ENCODE measurements at places on chromosomes 12 and 14.
A peak's percentile ranks its signal among the peaks of the same experiment; 100 is the strongest.

DNA sequence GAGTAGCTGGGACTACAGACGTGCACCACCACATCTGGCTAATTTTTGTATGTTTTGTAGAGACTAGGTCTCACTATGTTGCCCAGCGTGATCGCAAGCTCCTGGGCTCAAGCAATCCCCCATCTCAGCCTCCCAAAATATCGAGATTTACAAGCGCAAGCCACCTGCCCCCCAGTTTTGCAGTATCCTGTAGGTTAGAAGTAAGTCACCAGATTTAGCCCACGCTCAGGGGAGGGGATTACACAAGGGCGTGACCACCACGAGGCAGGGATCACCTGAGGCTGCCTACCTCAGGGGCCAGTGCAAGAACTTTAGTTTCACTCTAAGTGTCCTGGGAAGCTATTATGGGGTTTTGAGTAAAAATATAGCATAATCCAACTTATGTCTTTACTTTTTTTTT lies 39.2 kb upstream of the PLEKHG6 start:
- no peak for DNase-seq

DNA sequence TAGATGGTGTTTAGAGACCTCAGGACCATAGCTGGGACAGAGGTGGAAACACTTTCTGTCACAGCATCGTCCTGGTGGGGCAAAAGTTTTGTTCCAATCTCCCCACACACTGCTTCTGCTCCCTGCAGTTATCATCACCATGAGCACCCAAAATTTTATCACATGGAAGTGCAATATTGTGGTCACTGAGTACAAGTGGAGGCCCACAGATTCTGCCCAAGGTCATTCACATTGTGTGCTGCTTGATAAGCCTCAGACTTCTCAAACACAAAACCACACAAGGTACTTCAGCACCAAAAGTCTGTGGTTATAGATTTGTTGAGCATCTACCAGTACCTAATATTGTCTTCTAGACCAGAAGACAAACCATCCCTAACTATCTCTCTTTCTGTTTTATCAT lies 554 bp upstream of the KRT77 start:
- no peak for DNase-seq

DNA sequence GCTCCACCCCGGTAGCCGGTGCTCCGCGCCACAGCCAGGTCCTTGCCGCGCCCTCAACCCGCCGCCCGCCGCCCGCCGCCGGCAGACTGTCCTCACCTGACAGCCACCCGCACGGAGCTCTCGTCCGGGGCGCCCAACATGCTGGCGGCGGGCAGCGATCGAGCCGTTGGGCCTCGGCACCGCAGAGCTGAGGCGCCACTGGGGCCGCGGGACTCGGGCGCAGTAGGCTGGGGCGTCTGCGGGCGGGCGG lies 164 bp downstream of the KIF21A start:
- no peak for DNase-seq

DNA sequence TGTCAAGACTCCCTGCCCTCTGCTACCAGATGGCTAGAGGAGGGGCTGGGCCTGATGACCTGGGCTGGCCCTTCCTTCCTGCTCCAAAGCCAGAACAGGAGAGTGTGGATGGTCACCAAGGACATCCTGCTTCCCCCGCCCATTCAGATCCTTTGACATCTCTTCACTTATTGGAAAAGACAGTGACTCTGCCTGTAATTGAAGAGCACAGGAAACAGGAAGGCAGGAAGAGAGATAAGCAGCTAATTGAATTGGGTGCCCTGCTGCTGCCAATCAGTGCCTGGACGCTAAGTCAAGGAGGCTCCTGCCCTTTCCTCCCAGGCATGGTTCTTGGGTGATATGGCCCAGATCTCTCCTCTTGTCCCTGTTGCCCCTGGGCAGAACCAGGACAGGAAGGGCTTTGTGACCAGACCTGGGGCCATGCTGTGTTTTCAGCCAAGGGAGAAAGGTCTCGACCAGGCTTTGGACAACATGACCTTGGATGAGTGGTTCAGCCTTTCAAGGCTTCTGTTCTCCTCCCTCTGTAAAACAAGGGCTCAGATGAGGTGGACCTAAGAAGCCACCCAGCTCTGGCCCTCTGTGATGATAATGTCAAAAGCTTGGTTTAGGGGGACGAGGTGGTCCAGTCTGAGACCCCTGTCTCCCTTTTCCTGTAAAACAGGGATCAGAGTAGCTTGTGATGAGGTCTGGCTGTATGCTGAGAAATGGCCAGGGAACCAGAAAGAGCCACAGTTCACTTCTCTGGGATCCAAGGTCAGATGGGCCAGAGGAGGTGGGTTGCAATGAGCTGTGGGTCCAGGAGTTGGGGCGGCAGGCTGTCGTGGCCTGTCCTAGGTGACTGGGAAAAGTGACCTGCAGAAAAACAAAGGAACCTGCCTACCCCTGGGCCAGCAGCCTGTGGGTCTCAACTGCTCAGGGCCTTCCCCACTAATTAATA lies 38.8 kb downstream of the FAM222A start:
- peak; percentile 2 for DNase-seq

DNA sequence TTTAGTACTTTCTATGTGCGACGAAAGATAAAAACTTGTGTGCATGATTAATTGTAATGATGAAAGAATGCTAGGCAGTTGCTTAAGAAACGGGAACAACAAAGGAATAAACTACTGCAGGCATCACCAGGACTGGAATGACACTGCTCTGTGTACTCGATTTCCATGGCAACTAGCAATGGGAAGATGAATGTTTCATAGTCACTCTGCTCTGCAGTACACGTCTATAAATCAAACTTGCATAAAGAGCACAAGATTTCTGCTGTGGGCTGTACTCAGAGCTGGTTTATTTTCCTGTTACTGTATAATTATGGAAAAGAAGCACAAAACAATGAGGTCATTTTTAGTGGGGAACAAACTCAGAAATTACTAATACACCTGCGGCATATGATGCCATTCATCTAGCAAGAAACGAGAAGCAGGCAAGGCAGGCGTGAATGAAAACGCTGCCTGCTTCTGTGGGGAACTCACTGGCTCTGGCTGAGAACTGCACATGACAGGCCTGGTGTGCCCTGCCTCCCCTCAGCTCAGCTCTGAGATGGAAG lies 41.8 kb downstream of the EFCAB11 start:
- peak; percentile 53 for DNase-seq

DNA sequence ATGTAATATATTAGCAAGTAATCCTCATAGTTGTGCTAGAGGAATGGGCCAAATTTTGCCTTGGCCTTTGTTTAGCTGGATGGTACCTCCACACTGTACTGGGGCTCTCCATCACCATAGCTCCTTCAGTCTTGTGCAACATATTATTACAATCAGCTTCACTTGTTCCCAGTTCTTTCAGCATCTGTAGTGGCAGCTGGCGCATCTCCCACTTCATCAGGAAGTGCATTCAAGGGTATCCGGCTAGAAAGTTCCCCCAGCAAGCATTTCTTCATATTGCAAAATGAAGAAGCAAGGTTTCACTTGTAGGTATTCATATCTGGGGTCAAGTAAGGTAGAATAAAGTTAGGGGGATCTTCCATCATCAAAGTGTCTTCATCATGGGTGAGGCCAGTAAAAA lies 123.7 kb downstream of the IGF1 start:
- DNase-seq, result no peak

DNA sequence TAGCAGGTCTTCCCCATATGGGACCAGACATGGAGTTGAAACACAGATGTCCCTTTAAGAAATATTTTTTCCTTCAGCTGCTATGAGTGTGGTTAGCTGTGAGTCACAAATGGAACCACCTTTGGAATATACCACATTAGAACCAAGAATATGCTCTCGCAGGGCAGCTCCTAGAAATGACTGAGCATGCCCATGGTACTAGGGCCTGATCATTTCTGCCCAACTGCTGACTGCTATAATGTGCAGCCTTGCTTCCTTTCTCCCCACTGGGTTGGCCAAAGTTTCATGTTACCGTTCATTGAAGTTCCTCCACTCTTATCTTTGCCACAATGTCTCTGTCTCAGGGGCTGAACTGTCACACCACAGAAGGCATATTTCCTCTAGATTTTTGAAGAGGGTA lies 1074.6 kb downstream of the FLRT2 start:
- DNase-seq, result no peak

DNA sequence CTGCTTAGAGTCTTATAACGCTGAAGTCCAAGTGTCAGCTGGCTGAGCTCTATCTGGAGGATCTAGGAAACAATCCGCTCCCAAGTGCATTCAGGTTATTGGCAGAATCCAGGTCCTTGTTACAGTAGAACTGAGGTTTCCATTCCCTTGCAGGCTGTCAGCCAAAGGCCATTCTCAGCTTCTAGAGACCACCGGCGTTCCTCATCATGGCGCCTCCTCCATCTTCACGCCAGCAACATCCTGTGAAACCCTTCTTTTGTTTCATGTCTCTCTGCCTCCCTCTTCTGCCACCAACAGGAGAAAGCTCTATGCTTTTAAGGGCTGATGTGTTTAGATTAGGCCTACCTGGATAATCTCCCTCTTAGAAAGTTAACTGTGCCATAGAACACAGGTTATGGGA lies 133.0 kb upstream of the RASSF8 start:
- DNase-seq, result no peak

GRCh38 chr12:124368421-124369032 lies 73.6 kb downstream of the RFLNA start:
- DNase-seq, result no peak

- no peak for DNase-seq
Observed at GRCh38 chr14:96710060-96710666, 87.0 kb upstream of the VRK1 start.

GRCh38 chr14:95300002-95300696 lies 19.6 kb downstream of the CLMN start:
- no peak for DNase-seq

GRCh38 chr12:48351022-48351708 lies 446 bp upstream of the ZNF641 start:
- DNase-seq, result no peak

- DNase-seq, result no peak
Observed at GRCh38 chr12:99079811-99080210, 434.7 kb downstream of the APAF1 start.

GRCh38 chr12:6613015-6613775 lies 6.0 kb upstream of the CHD4 start:
- DNase-seq, result peak; percentile 86

DNA sequence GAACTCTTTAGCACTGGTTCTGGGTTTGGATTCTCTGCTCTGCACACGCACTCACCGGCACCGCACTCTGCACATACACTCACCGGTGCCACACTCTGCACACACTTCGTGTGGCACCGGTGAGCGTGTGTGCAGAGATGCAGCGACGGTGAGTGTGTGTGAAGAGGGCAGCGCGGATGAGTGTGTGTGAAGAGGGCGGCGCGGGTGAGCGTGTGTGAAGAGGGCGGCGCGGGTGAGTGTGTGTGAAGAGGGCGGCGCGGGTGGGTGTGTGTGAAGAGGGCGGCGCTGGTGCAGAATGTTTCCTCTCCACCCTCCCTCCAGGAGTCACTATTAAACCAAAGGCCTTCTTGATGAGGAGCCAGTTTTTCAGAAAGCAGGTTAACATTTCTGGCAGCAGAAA lies 49.2 kb upstream of the MMP17 start:
- DNase-seq, result no peak

- DNase-seq, result no peak
Observed at GRCh38 chr14:38310420-38310995, 54.6 kb upstream of the CLEC14A start.

DNA sequence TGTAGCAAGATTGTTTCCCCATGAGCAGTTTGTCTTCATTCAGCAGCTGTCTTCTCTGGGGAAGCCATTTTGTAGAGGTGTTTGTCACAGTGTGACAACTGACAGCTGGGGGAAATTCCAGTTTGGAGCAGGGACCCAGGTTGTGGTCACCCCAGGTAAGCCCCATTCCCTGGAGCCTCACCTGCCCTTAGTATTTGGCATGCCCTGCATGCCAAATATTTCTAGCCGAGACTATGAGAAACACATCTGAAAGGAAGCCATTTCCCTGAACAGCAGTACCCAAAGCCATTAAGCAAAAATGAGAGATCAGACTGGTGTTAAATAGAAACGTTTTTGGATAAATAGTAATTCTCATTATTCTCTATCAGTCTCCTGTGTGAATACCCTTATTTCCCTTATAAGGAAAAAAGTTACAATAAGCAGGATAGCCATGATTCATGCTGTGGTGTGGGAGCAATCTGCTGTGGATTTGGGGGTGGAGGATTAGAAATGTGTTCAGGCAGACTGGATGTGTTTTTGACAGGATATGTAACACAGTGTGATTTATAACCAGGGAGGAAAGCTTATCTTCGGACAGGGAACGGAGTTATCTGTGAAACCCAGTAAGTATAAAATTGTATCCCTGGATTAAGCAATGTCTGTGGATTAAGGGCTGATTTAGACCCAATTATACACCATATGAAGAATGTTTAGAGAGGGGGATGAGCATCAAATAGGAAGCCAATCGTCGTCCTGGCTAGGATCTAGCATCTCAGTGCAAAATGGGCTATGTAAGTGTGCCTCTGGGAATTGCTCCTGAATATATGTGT lies 68.9 kb downstream of the DAD1 start:
- DNase-seq, result no peak

DNA sequence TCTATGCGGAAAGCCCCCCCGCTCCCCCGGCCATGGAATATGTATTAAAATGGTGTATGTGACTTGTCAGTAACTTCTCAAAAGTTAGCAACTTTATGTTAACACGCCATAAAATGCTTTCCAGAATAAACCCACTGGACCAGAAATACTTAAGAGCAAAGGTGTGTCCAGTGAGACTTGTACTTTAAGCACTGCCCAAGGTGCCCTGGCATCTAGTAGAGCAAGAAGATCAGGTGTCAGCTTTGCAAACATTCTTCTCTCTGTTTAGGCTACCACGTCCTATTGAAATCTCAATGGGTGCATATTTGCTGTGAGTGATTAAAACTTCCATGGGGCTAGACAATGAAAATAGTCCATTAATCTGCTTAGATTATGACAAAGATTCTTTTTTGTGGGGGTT lies 201.2 kb downstream of the ESR2 start:
- no peak for DNase-seq

- DNase-seq, result no peak
Observed at GRCh38 chr14:35661875-35662274, 127.9 kb downstream of the INSM2 start.

DNA sequence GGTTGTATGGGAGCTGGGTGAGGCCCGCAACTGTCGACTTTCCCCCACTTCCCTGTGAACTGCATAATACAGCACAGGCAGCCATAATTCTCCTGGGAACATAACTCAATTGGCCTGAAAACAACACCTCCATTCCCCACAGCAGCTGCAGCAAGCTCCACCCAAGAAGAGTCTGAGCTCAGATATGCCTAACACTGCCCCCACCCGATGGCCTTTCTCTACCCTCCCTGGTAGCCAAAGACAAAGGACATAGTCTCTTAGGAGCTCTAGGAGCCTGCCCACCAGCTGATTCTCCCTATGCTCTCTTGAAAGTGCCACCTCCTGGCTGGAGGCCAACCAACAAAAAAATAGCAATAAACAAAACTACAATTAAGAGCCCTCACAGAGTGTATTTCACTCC lies 542.7 kb upstream of the LMO3 start:
- no peak for DNase-seq

- DNase-seq, result no peak
Observed at GRCh38 chr12:18851271-18851670, 113.4 kb downstream of the CAPZA3 start.

GRCh38 chr14:90562652-90563051 lies 165.8 kb downstream of the CALM1 start:
- no peak for DNase-seq

- DNase-seq, result peak; percentile 77
Observed at GRCh38 chr12:10673659-10674384, at the start of gene STYK1. Gene STYK1 (minus strand): TSS chr12:10674052. CDS start chr12:10634618, 39,434 bp downstream.

GRCh38 chr12:111029732-111030131 lies 109.4 kb upstream of the MYL2 start:
- no peak for DNase-seq

- no peak for DNase-seq
Observed at GRCh38 chr14:78363008-78363407, 192.8 kb downstream of the NRXN3 start.

- DNase-seq, result no peak
Observed at GRCh38 chr12:29415111-29415510, 34.1 kb upstream of the ERGIC2 start.
